ENCODE measurements at places on chromosomes 4 and X.

DNA sequence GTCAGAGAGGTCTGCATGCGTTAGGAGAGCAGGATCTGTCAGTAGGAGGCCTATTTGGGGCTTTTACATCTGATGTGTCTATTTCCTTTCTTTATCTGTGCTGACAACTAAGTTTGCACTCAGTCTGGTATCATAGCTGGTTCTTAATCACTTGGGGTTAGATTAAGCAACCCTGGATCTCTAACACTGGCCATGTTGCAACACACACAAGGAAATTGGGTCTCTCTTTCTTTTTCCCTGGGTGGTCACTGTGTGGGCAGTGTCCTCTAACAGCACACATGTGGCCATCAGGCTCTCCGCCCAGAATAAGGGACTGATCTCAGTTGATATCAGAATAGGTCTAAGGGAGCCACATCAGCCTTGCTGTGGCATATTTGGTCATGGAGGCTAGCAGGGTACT lies 38.9 kb downstream of the IGFBP7 start:
- DNase-seq, result no peak

- no peak for DNase-seq
Observed at GRCh38 chr4:76626686-76627465, 191.8 kb downstream of the SHROOM3 start.

- DNase-seq, result no peak
Observed at GRCh38 chr4:4867375-4868039, 8.0 kb downstream of the MSX1 start.

DNA sequence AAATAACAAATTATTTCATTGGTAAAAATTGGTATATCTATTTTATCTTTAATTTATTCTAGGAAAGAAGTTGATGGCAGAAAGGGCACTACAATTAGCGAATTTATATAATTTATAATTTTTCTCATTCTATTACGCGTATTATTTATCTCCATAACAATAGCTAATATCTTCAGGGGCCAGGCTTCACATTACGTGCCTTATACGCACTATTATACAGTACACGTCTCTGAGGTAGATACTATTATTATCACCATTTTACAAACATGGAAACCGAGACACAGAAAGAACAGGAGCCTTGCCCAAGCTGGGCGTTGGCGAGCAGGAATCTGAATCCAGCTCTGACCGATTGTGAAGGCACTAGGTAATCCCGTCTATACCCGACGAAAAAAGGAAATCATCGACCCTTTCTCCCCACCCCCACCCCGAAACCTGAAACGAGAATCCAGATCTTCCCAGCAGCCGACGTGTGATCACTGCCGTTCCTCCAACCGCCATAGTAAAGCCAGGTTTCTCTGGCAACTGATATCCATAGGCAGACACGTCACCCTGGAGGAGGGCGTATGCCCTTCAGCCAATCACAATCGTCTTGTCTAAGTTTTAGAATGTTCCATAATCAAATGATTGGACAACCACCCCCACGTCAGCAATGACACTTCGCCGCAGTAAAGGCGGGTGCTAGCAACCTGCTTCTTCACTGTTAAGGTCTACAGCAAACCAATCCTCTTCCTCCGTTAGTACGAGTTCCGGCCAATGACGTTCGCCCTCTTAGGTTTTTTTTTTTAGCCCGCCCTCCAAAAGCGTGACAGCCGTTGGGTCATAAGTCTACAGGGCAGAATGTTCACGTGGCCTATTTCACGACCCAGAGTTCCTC lies at the start of gene MORF4L2:
MORF4L2 (minus strand) TSS at position 501 of the 874 bp plus-strand sequence. CDS start 9,672 bp downstream, outside the sequence.
- DNase-seq, result peak; percentile 69

GRCh38 chrX:97587171-97587570 lies 703.5 kb downstream of the RPA4 start:
- no peak for DNase-seq

DNA sequence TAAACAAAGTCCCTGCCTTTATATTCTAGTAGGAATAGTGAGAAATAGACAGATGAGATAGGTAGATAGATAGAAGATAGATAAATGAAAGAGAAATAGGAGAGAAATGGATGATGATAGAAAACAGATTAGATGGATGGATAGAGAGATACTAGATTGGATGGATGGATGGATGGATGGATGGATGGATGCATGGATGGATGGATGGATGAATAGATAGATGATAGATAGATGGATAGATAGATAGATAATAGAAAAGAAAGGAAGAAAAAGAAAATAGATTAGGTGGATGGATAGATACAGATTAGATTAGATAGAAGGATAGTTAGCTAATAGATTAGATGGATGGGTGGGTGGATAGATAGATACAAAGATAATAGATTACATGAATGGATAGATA lies 33.2 kb upstream of the WDR17 start:
- DNase-seq, result no peak

- DNase-seq, result no peak
Observed at GRCh38 chrX:8284131-8284530, 113.1 kb upstream of the VCX2 start.

DNA sequence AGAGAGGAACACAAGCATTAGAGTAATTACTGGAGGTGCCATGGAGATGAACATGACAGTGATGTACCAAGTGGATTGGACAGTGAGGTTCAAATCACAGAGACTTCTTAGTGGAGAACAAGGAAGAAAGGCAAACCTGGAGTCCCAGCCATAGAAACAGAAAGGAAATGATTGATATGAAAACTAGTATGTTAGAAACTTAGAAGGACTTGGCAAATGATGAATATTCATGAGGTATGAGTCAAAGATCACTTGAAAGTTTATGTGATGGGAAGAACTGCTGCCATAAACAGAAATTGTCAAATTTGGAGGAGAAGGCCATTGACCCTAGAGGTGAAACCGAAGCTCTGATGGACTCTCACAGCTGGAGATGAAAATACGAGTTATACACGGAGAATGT lies 88.2 kb downstream of the PHOX2B start:
- no peak for DNase-seq

DNA sequence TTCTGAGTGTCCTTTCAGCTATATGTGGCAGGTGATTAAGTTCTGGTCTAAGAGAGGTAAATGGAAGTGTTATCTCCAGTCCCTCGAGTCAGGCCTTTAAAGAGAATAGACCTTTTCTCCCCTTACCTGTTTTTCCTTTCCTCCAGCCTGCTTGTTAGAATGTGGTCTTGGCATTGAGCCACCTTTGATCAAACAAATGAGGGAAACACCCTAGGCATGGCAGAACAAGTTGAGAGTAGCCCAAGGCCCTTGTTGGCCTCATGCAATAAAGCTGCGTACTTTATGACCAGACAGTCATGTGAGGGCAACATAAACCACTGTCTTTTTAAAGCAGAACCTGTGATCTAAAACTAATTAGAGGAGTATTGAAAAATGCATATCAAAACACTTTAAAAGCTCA lies 13.2 kb upstream of the IL13RA2 start:
- no peak for DNase-seq

GRCh38 chrX:40947276-40947675 lies 138.0 kb upstream of the USP9X start:
- no peak for DNase-seq

DNA sequence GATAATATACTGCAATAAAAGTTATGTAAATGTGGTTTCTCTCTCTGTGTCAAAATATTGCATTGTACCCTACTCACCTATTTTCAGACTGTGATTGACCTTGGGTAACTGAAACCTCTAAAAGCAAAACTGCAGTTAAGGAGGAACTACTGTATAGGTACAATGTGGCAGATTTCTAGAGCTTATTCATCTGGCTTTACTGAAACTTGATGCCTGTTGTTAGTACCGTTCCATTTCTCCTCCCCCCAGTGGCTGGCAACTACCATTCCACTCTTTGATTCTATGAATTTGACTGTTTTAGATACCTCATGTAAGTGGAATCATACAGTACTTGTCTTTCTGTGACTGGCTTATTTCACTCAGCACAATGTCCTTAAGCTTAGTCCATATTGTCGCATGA lies 61.9 kb downstream of the HOPX start:
- no peak for DNase-seq

DNA sequence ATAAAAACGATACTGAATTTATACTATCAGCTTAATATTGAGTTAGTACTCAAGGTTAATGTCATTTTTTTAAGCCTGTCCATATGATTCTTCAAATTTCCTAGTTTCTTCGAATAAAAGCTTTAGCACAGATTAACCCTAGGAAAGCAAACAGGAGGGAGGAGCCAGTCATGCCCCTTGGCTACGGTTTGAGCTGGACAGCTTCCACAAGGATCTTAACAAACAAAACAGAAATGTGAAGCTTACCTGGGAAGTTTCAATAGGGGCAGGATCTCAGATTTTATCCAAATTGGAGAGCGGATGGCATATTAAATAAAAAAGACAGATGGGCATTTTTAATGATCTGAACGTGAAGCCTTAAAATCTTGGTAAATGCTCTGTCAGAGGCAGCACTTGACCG lies 2.3 kb downstream of the NWD2 start:
- DNase-seq, result no peak

- DNase-seq, result no peak
Observed at GRCh38 chrX:42247241-42247640, 323.9 kb upstream of the CASK start.

DNA sequence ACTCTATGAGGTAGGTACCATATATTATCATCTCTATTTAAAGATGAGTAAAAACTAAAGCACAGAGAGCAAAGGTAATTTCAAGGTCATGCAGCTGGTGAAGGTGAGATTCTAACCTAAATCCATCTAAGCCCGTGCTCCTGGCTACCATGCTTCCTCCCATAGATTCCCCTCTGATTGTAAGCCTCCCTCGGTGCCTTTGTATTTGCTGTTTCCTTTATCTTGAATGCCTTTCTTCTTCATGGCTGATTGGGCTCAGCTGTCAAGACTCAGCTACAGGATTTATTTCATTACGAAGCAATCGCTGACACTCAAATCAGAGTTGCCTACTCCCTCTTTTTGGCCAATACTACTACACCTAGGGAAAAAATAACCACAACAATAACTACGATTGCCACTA lies 217.1 kb downstream of the ARAP2 start:
- DNase-seq, result no peak

GRCh38 chr4:124573056-124573455 lies 139.5 kb downstream of the ANKRD50 start:
- DNase-seq, result no peak

DNA sequence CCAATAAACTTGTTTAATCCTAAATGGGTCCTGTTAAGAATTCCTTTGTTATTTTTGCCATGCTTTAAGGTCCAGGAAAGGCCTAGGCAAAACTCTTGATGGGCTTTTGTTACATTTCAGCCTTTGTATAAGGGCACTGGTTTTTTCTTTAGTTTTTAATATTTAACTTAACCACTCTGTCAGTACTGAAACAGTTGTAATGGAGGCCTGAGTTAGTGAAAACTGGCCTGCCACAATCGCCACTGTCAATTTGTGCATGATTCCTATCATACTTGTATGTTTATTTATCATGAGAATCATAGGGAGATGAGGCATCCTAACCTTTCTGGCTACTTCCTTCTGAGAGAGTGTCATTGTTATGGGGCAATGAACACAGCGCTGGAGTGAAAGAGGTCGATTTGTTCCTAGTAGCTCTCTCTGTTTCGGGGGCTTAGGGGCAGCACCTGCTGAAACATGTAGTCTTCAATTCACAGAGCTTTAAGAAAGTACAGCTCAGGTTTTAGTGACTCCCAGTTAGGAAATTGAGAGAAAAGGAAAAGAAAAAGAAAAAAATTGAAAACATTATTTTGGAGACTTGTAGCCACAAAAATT lies 393.8 kb upstream of the FSTL5 start:
- DNase-seq, result no peak

DNA sequence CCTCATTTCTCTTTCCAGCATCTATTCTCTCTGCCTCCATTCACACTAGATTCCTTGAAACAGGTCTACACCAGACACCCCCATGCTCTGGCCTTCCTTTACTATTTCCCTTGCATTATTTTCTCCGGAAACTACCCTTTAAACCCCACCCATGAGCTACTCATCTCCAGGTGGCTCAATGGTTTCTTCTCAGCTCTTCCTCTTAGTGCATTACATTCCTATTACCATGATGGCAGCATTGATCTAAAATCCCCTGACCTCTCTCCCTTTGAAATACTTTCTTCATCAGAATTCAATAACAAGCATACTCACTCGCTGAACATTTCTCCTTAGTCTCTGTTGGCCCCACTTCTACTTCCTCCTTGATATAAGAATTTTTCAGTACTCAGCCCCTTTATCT lies 94.6 kb downstream of the SYNPO2 start:
- DNase-seq, result no peak

- no peak for DNase-seq
Observed at GRCh38 chrX:69429339-69430015, 74.6 kb upstream of the NALF2 start.

GRCh38 chrX:9088896-9089295 lies 55.0 kb upstream of the FAM9B start:
- DNase-seq, result no peak

- no peak for DNase-seq
Observed at GRCh38 chrX:42443267-42443666, 334.7 kb downstream of the PPP1R2C start.

- DNase-seq, result no peak
Observed at GRCh38 chr4:183326853-183327252, 4.6 kb upstream of the CLDN24 start.

- DNase-seq, result no peak
Observed at GRCh38 chrX:79117078-79117477, 27.4 kb upstream of the GPR174 start.

DNA sequence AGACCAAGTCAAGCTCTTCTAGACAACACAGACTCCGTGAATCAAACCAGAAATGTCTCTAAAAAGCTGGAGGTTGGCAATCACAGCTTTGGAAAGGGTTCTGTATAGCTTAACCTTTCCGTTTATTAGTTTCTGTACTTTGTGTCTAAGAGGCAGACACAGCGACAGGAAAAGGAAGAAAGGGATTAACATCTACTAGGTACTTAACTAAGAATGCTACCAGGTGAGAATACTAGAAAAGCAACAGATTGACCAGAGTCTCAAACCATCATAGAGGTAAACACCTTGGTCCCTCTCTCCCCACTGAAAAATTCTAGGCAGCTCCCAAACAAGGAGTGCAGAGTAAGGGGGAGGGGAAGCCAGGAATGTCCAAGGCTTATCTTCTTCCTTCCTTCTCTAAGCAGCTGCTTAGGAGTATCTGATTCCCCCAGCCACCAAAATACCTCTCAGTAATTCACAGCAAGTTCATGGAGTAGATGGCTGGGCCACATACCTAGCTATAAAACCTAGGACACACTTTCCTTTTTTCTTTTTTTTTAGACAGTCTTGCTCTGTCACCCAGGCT lies 80.8 kb downstream of the APBB2 start:
- DNase-seq, result no peak

GRCh38 chr4:29970626-29971025 lies 749.5 kb upstream of the PCDH7 start:
- no peak for DNase-seq

DNA sequence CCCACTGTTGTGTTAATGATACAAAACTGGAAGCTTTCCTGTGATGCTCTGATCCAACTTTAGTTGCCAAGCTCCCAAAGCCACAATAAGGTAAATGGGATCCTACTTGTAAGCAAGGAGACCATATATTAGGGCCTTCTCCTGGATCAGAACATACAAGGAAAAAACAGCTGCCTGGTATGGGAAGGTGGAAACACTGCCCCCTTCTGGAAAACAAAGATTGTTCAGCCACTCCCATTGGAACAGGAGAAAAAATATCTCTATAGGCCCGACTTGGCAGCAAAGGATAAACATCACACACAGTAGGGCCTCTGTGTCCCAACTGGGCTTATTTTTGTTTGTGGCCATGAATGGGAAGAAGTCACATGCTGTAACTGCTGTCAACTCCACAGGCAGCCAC lies 166.5 kb downstream of the TBX22 start:
- no peak for DNase-seq

- DNase-seq, result no peak
Observed at GRCh38 chr4:136664988-136665387, 867.3 kb downstream of the PCDH18 start.

GRCh38 chr4:111494471-111494870 lies 650.8 kb upstream of the FAM241A start:
- no peak for DNase-seq

Measured in GOT3 (cell line).